ENCODE measurements at places on chromosomes 2 and 18.
A peak's percentile ranks its signal among the peaks of the same experiment; 100 is the strongest.

DNA sequence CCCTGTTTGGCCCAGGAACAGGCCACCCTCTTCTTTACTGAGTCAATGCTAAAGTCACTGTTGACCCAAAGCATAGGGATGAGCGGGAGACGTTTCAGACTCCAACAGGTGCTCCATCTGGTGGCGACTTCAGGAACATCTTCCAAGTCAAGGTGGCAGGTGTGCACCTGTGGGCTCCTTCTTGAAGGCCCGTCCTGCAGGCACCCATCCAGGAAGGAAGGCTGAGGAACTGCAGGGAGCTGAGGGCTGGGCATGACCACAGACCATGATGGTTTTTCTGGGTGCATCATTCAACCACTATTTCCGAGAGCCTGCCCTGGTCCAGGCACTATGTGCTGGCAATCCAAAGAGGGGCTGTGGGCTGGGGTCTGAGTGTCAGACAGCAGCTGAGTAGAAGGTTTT is 142.8 kb downstream of the NDUFA10 start:
- no peak for DNase-seq

GRCh38 chr2:77458216-77458615 is 64.0 kb downstream of the LRRTM4 start:
- no peak for DNase-seq

DNA sequence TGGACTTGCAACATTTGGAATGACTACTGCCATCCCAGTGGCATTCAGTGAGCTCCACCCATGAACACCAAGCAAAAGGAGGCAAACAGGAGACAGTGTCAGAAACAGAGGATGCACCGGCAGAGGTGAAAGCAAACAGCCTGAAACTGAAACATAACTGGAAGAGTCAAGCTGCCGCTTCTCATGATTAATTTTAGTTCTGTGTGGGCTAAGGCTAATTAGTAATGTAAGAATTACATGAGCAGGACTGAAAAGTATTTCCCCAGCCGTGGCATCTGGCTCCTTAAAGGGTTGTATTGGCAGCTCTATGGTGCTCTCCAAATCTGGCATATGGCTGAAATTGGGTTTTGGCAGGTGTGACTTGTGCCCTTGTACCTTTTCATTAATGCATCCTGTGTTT is 1108.1 kb downstream of the TSN start:
- no peak for DNase-seq

DNA sequence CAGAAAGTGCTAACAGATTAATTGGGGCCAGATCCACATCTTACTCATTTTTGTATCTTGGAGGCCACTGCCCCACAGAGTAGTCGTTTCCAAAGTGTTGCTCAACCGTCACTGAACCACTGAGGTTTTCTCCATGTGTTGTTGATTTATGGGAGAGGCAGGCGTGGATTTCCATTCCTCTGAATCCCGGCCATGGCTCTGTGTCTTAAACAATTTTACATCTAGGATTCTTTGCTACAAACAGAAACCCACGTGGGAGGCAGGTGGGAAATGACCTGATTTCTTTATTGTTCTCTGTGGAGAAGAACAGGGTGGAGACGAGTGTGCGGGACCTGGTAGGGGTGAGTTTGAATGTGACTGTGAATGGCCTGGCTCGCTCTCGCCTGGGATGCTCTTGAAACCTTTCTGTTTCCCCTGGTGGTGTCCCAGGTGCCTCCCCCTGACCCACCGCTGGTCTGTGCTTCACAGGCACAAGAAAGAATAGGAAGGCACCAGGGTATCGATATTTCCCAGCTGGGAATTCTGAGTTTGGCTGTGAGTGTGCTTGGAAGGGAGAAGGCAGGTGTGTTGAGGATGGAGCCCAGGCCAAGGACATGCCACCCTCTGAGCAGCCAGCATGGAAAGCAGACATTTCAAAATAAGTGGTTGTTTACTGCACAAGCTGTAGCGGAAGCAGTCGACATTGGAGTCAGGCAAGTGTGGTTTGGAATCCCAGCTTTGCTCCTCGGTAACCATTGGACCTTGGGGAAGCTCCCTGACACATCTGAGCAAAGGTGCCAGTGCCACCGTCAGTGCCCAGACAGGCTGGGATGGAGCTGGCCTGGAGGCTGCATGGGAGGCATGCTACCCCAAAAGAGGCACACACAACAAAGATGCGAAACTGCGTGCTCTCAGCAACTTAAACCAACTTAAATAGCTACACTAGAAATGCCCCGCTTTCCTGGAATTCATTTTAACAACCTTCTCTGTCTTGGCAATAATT is 50.0 kb downstream of the LPIN1 start:
- peak; percentile 37 for DNase-seq

GRCh38 chr2:101295895-101296294 is 12.6 kb downstream of the RNF149 start:
- DNase-seq: no peak

- DNase-seq: no peak
Observed at GRCh38 chr2:105113616-105114291, 75.9 kb downstream of the MRPS9 start.

DNA sequence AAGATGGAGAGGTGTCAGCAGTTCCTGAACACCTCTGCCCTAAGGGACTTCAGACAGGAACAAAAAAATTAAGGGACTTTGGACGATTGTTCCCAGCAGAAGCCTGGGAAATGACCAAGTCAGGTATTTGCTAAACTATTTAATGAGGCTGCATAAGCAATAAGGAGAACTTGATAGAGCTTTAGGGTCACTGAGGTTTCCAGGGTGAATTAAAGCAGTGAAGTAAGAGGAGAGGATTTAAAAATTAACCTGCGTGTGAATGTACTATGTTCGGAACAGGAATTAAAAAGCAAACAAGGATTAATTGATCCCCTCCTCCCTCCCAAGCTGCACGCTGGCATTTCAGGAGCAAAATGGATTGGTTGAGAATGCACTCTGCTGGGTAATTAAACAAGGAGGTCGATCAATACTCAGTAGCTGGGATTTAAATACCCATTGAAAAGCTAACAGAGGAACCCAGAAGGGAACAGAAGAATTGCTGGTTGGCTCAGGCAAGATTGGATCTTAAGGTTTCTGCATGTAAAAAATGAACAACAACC is 157.2 kb downstream of the RNF152 start:
- DNase-seq: no peak

- DNase-seq: no peak
Observed at GRCh38 chr2:226124548-226125011, 675.0 kb downstream of the IRS1 start.

DNA sequence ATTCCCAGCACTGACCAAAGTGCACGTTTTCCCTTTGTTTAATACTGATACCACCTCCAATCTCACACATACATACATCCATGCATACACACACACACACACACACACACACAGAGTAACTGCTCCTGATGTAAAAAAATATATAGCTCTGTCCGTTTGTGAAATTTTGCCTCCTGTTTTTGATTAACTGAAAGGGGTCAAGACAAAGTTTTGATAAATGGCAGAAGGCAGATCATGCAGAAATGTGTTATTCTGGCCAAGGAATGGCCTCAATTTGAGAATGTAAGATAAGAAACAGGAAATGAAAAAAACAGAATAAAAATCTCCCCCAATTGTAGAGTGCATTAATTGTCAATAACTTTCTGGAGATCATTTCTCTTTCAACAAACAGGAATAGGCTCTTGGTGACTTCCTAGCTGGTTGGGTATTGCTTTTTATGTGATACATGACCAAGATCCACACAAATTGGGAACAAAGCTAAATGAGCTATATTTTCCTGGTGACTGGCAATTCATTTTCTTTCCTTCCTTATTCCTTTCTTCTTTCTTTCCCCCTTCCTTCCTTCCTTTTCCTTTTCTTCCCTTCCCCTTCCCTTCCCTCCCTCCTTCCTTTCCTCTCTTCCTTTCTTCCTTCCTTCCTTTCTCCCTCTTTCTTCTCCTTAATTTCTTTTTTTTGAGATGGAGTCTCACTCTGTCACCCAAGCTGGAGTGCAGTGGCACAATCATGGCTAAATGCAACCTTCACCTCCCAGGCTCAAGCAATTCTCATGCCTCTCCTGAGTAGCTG is 88.9 kb upstream of the PMAIP1 start:
- no peak for DNase-seq

GRCh38 chr2:219010162-219010756 is 17.0 kb upstream of the CRYBA2 start:
- DNase-seq: no peak

- DNase-seq: no peak
Observed at GRCh38 chr18:67117804-67118203, 398.7 kb downstream of the DSEL start.

- DNase-seq: peak; percentile 23
Observed at GRCh38 chr18:45920367-45920766, 46.8 kb downstream of the EPG5 start.

DNA sequence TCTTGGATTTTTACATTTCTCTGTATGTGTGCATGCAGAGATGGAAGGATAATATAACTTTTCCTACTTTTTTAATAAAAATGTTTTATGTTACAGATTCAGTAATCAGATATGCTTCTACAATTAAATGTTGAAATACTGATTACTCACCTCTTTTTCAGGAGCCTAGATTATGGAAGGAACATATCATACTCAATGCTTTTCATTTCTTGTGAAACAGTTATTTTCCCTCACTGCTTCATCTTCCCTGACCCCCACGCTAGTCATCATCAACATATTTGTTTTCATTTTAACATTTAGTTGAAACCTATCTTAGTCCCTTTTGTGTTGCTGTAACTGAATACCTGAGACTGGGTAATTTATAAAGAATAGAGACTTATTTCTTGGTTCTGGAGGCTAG is 190.7 kb downstream of the WDR7 start:
- DNase-seq: no peak

DNA sequence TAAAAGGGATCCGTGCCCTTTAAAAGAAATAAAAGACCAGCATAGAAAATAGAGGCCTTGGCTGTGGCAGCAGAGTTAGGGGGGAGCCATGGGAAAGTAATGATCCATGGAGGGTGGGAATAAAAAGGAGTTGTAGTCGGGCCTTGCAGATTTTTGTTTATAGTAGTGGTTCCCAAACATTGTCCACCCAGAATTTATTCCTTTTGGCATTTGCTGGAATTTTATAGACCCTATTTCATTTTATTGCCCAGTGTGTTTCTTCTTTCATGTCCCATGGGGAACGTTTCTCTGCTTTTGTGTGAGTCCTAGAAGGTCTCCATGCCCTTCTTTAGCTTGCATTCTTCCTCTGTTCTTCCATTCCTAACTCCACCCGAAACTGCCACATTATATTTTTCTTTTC is 222.2 kb downstream of the LTBP1 start:
- DNase-seq: no peak

DNA sequence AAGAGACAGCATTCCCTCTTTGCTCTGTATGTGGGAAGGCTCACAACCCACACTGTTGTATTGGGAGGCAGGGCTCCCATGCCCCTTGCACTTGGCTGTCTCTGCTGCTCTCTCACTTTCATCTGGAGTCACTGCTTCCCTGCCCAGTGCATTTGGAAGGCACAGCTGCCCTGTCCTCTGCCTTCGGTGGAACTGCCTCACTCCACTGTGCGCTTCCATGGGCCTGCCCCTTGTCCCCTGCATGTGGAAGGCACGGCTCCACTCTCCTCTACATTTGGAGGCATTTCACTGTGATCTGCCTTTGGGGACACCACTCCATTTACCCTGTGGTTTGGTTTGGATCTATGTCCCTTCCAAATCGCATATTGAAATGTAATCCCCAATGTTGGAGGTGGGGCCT is 9.1 kb upstream of the PROM2 start:
- no peak for DNase-seq

GRCh38 chr2:73862987-73863386 is 29.8 kb upstream of the ACTG2 start:
- DNase-seq: no peak
